ENCODE measurements at places on chromosomes 12 and 14. TPM values are rescaled to one million over a fixed set of nuclear protein-coding genes. Genes with fewer than 3 reads are reported as not detected.

The RFX4 gene
- total RNA-seq, result 0.05 TPM

The ADCY4 gene
- 1.9 TPM for total RNA-seq

The RHEBL1 gene
- 3.2 TPM for total RNA-seq

The FBXO34 gene
- total RNA-seq, result 23.3 TPM

The GLIPR1L2 gene
- 0.57 TPM for total RNA-seq

The CMTM5 gene
- total RNA-seq, result 0.05 TPM

The CCDC88C gene
- total RNA-seq, result 25.6 TPM

The PRKAG1 gene
- 65.3 TPM for total RNA-seq

The PGF gene
- 7.0 TPM for total RNA-seq

The SRRM4 gene
- under 0.01 TPM for total RNA-seq

The PROX2 gene
- total RNA-seq, result 0.14 TPM

The ARMH4 gene
- total RNA-seq, result 1.6 TPM

The KCNA5 gene
- 0.33 TPM for total RNA-seq

The BATF gene
- total RNA-seq, result 12.9 TPM

The GYS2 gene
- not detected for total RNA-seq

The SLC17A8 gene
- total RNA-seq, result 3.0 TPM

The KRT80 gene
- 0.14 TPM for total RNA-seq

The METTL1 gene
- 10.6 TPM for total RNA-seq

The IFNG gene
- total RNA-seq, result 1.2 TPM

The CRACR2A gene
- 9.4 TPM for total RNA-seq

The SOAT2 gene
- total RNA-seq, result 0.61 TPM

The WDR89 gene
- total RNA-seq, result 21.0 TPM

The SPX gene
- total RNA-seq, result 10.7 TPM

The WNT1 gene
- not detected for total RNA-seq

The GSG1 gene
- 0.05 TPM for total RNA-seq

The PMCH gene
- total RNA-seq, result 0.47 TPM

The FLVCR2 gene
- total RNA-seq, result 1.9 TPM

The CREBL2 gene
- total RNA-seq, result 20.7 TPM

The NOXRED1 gene
- 0.19 TPM for total RNA-seq

The RXYLT1 gene
- 15.7 TPM for total RNA-seq

The C12orf60 gene
- total RNA-seq, result 1.4 TPM

The MLEC gene
- total RNA-seq, result 52.0 TPM

The BDKRB2 gene
- 1.7 TPM for total RNA-seq

The RNF212B gene
- total RNA-seq, result 0.05 TPM

The TAS2R9 gene
- not detected for total RNA-seq

The FERMT2 gene
- 10.8 TPM for total RNA-seq

The NUAK1 gene
- total RNA-seq, result 2.1 TPM

The MSRB3 gene
- total RNA-seq, result 1.1 TPM

The FIGNL2 gene
- total RNA-seq, result 0.38 TPM

The CMKLR1 gene
- 4.4 TPM for total RNA-seq

The SMIM41 gene
- total RNA-seq, result 0.42 TPM

The NACA gene
- 2,524 TPM for total RNA-seq

The SLC25A21 gene
- total RNA-seq, result 0.90 TPM

The RGS6 gene
- 0.28 TPM for total RNA-seq

The BHLHE41 gene
- total RNA-seq, result 0.61 TPM

The TESPA1 gene
- total RNA-seq, result 66.9 TPM

The PZP gene
- 0.14 TPM for total RNA-seq

The ANO4 gene
- 0.28 TPM for total RNA-seq

The GPD1 gene
- total RNA-seq, result 0.38 TPM

Data from thymus (tissue), 14 donors.